ENCODE measurements at places on chromosomes 6 and 20. TPM values are rescaled to one million over a fixed set of nuclear protein-coding genes. Genes with fewer than 3 reads are reported as not detected.

The PIGT gene
- 66.3 TPM for total RNA-seq

The PRPF6 gene
- total RNA-seq: 58.9 TPM

GRCh38 chr6:129906515-129907077 lies 45.5 kb upstream of the TMEM244 start:
- H3K27me3 ChIP-seq: no peaks in the 10 kb centered on the region
- no peak overlapping the region for H3K4me3 ChIP-seq
- no peaks in the 10 kb centered on the region for H3K36me3 ChIP-seq
- DNase-seq: no peak
- no peak overlapping the region for H3K27ac ChIP-seq

The TNXB gene
- total RNA-seq: 162 TPM

The ADAM33 gene
- total RNA-seq: 11.0 TPM

The KCNQ5 gene
- total RNA-seq: 1.3 TPM

- peak overlapping the region; percentile 52 for H3K4me3 ChIP-seq
- no peaks in the 10 kb centered on the region for H3K36me3 ChIP-seq
- peaks cover 15% of the 10 kb centered on the region for H3K4me1 ChIP-seq
- no peak overlapping the region for H3K27ac ChIP-seq
Measured at GRCh38 chr6:165662041-165662748, 846 bp downstream of the PDE10A start.
